ENCODE measurements at places on chromosomes 5 and 9. TPM values are rescaled to one million over a fixed set of nuclear protein-coding genes. Genes with fewer than 3 reads are reported as not detected.

GRCh38 chr5:135263022-135263668, 135.9 kb downstream of the MACROH2A1 start:
- H3K27ac ChIP-seq = no peak overlapping the region
- H3K27me3 ChIP-seq = no peaks in the 10 kb centered on the region
- peaks cover 6% of the 10 kb centered on the region for H3K4me1 ChIP-seq
- no peak overlapping the region for H3K4me3 ChIP-seq

The CDKN2A gene
- total RNA-seq = not detected

- H3K36me3 ChIP-seq = no peaks in the 10 kb centered on the region
- peaks cover 10% of the 10 kb centered on the region for H3K27me3 ChIP-seq
- no peak overlapping the region for H3K4me3 ChIP-seq
- H3K4me1 ChIP-seq = no peaks in the 10 kb centered on the region
- no peak overlapping the region for H3K27ac ChIP-seq
These were observed 9.1 kb downstream of the IL31RA start for GRCh38 chr5:55860288-55860687.

DNA sequence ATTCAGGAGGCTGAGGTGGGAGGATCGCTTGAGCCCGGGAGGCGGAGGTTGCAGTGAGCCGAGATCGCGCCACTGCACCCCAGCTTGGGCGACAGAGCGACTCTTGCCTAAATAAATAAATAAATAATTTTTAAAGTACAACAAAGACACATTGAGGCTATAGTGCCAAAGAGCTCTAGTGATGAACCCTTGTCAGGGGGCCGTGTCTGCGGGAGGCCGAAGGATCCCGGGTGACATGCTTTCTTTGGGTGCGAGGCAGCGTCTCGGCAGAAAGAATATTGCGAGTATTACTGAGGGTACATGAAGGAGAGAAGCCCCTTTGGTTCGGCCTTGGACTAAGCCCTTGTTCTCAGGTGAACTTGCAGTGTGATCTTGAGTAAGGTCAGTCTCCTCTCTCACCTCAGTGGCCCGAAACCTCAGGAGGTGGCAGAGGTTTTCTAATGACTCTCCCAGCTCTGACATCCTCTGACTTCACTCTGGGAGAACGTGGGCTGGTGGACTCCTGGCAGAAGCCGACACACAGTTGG, 397 bp upstream of the RECK start:
- no peak overlapping the region for H3K27ac ChIP-seq
- peaks cover 2% of the 10 kb centered on the region for H3K4me1 ChIP-seq
- no peak for DNase-seq
- H3K36me3 ChIP-seq = no peaks in the 10 kb centered on the region
- H3K27me3 ChIP-seq = peaks cover 12% of the 10 kb centered on the region
- peak overlapping the region; percentile 54 for H3K4me3 ChIP-seq

Data from K562 (cell line).